ENCODE measurements at places on chromosomes 12 and 14. TPM values are rescaled to one million over a fixed set of nuclear protein-coding genes. Genes with fewer than 3 reads are reported as not detected.
A peak's percentile ranks its signal among the peaks of the same experiment; 100 is the strongest.

DNA sequence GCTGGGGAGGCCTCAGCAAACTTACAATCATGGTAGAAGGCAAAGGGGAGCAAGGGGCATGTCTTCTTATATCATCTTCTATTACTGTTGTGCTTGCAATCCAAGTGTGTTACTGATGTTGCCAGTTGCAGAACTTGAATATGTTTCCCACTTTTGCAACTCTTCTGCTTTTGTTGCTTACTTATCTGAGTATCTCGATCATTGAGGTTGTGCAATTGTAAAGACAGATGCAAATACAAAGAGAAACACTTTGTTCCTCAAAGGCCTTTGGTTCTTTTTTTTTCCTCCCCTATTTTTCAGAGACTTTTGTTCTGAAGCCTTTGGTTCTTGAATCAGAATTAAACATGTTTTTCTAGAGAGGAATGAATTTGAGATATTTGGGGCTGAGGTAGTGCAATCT, 3.7 kb upstream of the COX8C start:
- no peak for DNase-seq

- no peak for DNase-seq
These were observed 321.4 kb upstream of the LRFN5 start for GRCh38 chr14:41285186-41285748.

DNA sequence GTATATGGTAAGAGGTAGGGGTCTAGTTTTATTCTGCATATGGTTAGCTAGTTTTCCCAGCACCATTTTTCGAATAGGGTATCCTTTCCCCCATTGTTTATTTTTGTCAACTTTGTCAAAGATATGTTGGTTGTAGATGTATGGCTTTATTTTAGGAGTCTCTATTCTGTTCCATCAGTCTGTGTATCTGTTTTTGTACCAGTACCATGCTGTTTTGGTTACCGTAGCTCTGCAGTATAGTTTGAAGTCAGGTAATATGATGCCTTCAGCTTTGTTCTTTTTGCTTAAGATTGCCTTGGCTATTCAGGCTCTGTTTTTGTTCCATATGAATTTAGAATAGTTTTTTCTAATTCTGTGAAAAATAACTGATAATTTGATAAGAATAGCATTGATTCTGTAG, 24.9 kb downstream of the TBK1 start:
- DNase-seq = no peak

GRCh38 chr12:116735084-116735483, 2.8 kb downstream of the SPRING1 start:
- DNase-seq = no peak

Gene CABP1
- total RNA-seq = 0.30 TPM

DNA sequence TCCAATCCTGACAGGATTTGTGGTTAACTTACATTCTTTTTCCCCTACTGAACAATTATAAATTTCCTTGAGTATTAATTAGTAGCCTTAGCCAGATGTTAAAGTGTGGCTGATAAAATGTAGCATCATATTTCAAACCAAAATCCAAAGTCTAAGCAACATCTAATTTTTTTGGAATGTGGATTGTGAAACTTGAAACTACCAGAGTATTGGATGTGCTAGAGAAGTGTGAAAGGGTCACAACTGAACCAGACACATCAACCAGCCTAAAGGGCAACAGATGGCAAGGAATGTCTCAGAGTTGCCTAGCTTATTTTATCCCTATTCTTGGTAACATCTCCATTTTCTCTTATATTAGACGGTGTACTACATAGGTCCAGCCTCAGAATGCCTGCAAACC, 153.1 kb upstream of the DCN start:
- DNase-seq = no peak

- DNase-seq = peak; percentile 94
These were observed 16.4 kb downstream of the LRCOL1 start for GRCh38 chr12:132593938-132594358.

GRCh38 chr12:16475521-16475920, 128.1 kb downstream of the MGST1 start:
- DNase-seq = no peak

DNA sequence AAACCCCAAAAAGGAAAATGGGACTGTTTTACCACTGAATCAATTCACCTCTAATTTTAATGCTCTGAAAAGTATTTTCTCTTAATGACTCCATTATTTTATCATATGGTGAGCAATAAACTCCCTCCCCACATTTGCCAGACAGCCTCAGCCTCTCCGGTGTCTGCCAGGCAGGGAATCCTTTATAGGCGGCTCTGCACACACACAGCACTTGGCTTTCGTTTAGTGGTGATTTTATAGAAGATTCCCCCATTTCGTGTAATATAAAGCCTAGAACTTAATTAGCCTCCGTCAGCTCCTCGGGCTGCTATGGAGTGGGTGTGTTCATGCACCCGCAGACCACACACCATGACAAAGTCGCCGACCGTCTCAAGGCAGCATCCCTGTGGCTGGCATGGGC, 10.1 kb upstream of the C14orf180 start:
- no peak for DNase-seq

Gene KCNH5
- total RNA-seq = not detected

Gene IFNG
- total RNA-seq = not detected

Gene AQP6
- 0.09 TPM for total RNA-seq

DNA sequence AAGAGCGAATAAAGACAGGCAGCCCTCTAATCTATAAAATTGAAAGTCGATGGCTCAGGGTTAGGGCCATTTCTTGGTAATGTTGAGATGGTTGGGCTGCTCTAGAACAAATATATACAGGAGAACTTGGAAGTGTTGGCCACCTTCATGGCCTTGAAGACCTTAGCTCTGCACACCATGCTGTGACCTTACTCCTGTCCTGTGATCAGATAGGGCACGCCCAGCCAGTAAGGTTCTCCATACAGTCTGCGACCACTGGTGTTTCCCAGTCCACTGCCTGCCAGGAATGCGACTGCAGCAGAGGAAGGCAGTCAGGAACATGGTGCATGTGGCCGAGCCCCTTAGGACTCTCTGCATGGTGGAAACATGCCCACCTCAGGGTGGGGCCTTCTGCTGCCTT, 73.2 kb upstream of the PSMA6 start:
- DNase-seq = no peak

DNA sequence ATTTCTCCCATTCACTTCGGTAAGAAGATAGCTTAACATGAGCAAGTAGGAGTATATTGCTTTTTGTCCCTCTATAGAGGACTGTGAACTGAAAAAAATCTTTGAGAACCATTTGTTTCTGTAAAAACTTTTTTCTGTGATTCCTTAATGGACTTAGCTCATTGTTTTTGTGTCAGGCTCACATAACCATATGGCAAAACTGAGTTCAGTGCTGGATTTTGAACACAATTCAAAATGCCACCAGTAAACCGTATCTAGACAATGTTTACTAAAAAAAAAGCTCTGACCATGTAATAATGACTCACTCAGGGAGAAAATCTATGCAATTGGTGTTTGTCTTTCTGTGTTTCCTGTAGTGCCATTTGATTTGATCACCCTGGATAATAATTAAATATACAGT, 5.2 kb downstream of the TRHDE start:
- no peak for DNase-seq

DNA sequence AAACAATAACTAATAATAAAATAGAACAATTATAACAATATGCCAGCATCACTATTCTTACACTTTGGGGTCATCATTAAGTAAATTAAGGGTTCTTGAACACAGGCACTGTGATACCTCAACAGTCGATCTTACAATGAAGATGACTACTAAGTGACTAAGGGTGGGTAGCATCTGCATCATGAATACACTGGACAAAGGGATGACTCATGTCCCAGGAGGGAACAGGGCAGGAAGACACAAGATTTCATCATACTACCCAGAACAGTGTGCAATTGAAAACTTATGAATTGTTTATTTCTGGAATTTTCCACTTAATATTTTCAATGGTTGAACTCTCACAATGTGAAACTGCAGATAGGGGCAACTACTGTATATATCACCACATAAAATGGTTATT, 19.7 kb downstream of the TSPAN19 start:
- DNase-seq = no peak

DNA sequence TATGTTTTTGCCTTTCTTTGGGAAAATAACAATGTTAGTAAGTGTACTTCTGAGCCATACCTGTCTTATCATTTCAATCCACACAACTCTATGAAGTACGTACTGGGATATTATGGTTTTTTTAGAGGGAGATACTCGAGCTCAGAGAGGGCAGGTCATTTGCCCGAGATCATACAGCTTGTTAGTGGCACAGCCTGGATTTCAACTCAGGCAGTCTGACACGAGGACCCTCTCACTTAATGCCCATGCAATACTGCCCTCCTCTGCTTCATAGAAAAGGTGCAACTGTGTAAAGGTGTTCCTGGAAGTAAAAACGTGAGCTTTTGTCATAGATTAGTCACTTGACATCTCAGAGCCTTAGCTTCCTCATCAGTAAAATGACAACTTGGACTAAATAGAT, 128.0 kb downstream of the NDUFA12 start:
- DNase-seq = no peak

- DNase-seq = peak; percentile 50
These were observed 2.3 kb downstream of the SLC48A1 start for GRCh38 chr12:47775100-47775911.

GRCh38 chr14:72638021-72638420, 255.9 kb downstream of the DPF3 start:
- DNase-seq = no peak

- no peak for DNase-seq
These were observed 28.7 kb downstream of the CLIP1 start for GRCh38 chr12:122393817-122394216.

DNA sequence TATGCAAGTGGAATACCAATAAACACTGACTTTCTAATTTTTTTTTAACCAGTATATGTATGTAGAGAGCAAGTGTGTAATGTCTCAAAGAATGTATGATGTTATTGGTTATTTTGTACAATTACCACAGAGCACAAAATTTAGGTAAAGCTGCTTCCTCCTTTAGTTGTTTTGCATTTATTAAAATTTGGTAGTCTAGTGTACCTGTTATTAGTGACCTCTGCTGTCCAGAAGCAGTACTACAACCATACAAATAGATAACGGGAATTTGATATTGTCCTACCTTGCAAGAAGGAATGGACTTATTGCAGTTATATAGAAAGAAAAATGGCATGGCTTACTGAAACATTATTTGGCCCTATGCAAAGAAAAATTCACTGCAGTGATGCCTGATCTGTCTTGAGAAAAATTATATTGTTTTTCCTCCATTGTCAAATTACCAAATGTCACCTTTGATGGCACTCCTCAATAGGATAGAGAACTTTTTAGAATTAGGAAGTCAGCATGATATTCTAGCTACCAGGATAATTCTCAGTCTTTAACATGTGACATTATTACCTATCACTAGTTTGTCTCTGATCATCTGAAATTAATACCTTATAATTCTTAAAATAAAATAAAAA, 153.9 kb upstream of the RMST start:
- no peak for DNase-seq

GRCh38 chr12:100955139-100955538, 160.6 kb downstream of the ANO4 start:
- no peak for DNase-seq

DNA sequence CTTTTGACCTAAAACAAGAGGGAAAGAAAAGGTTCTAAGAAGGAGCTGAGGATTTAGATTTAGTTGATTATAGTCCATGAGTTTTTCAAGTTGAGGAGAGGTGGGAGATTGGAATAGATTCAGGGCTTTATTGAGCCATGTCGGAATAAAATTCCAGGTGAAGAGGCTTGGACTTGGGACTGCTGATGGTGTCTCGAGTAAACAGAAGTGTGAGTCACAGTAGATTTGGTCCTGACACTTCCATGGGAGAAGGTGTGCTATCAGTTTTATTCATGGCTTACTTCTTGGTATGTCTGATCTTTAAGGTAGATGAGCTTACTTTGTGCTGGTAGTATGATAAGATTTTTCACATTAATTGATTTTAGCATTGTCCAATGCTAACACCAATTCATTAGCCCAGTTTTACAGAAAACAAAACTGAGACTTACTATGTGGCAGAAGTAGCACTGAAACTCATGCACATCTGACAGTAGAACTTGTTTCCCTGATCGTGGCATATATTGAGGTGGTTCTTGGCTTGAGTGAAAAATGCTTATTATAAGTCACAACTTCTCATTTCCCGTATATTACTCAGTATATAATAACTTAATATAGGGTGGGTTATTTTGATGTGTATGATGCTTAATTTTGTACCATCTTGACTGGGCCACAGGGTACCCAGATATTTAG, 172.4 kb upstream of the IGF1 start:
- DNase-seq = no peak

DNA sequence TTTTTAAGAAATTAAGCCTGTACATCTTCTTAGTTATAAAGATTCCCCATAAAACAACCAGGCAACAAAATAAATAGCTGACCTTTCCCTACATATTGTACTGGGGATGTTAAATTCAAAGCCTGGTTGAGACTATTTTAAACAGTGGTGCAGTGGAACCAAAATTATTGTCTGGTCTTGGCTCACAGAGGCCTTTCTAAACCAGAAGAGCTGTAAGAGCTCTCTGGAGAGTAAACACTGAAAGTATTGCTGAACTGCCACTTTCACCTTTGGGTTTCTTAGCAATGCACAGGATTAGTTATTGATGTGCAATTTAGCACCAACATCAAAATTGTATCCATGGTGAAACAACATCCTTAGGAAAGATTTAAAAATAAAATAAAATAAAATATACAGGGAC, 20.6 kb downstream of the RACGAP1 start:
- no peak for DNase-seq

Gene KLRC4
- total RNA-seq = not detected

DNA sequence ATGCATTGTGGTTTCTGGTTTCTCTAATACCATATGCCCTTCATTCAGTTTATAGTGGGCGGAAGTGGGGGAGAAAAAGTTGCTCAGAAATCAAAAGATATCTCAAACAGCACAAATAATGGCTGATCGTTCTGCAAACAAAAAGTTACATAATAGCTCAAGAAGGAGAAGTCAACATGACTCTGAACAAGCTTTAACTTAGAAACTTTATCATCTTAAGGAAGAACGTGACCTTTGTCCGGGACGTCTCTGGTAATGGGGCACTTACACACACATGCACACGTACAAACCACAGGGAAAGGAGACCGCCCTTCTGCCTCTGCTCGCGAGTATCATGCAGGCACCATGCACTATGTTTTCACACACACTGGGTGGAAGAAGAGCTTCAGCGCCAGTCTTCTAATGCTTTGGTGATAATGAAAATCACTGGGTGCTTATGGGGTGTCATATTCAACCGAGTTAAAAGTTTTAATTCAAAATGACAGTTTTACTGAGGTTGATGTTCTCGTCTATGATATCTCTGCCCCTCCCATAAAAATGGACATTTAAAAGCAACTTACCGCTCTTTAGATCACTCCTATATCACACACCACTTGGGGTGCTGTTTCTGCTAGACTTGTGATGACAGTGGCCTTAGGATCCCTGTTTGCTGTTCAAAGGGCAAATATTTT, 4.7 kb downstream of the FOS start:
- peak; percentile 67 for DNase-seq

Gene PLEKHG3
- total RNA-seq = 33.1 TPM

DNA sequence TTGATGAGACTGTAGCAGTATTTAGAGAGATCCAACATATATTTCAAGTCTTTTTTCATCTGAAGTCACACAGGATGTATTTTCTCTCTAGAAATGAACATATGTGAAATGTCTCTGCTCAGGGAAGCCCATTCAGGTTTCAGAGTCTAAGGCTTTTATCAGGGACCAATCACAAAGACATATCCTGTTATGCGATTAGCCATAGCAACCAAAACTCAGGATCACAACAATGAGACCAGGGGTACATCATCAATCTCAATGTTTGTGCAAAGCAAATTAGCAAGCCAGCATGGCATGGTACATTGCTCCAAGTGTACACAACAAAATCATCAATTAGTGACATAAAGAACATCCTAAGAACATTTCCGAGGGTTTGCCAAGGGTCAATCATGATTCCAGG, 99.2 kb upstream of the AMN1 start:
- no peak for DNase-seq

Gene ALX1
- not detected for total RNA-seq

- DNase-seq = no peak
These were observed 1.4 kb upstream of the SUDS3 start for GRCh38 chr12:118374909-118375308.

Data from lower lobe of right lung (tissue), 2 donors.